Stimulated activated naive CD8-positive, alpha-beta T cell treated with anti-CD3 and anti-CD28 coated beads, Interleukin-15, amount 100 ng/mL, for 72 hours (primary cell): ENCODE measurements at places on chromosomes 2 and 18.

GRCh38 chr2:55025627-55026026 lies 24.6 kb downstream of the RTN4 start:
- no peak for DNase-seq

GRCh38 chr18:44080054-44080453 lies 600.6 kb upstream of the SETBP1 start:
- no peak for DNase-seq

- no peak for DNase-seq
These were observed 46.6 kb downstream of the HS6ST1 start for GRCh38 chr2:128271911-128272600.

DNA sequence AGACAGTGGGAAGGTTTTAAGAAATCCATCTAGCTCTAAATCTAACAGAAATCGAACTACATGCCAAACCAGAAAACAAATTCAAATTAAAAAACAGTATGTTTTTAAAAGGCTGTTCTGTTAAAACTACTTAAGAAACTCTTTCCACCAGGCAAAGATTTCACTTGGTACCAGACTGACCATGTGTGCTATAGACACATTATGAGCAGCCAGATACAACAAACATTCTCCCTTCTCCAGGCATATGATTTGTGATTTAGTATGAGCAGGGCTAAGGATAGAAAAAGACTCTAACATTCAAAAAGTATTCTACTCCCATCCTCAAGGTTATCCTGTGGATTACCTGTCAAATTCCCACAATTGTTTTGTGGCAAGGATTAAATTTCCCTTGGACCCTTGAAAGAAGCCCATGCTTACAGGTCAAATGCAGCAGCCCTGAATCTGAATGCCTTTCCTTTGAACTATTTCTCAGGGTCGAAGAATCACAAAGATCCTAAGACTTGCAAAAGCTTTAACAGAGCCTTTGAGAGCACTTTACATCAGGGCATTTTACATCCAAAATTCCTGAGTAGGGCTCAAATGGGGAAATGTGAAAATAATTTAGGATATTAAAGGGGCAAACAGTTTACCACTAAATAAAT lies 42.5 kb upstream of the TTC32 start:
- no peak for DNase-seq

- DNase-seq, result no peak
These were observed 78.5 kb downstream of the RHOB start for GRCh38 chr2:20525041-20526035.

GRCh38 chr2:98463551-98463971 lies 18.9 kb downstream of the INPP4A start:
- DNase-seq, result no peak

- DNase-seq, result no peak
These were observed 32.3 kb downstream of the KLHL29 start for GRCh38 chr2:23417310-23417709.

DNA sequence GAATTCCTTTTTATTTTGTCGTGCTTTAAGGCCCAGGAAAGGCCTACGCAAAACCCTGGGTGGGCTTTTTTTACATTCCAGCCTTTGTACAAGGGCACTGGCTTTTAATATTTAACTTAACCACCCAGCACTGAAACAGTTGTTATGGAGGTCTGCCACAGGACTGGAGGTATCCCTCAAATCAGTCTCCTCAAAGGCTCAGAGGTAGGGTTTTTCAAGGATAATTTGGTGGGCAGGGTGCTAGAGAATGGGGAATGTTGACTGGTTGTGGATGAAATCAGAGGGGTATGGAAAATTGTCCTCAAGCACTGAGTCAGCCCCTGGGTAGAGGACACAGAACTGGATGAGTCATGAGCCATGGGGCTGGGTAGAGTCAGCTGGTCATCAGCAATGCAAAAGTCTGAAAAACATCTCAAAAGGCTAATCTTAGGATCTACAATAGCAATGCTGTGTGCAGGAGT lies 443.1 kb downstream of the THSD7B start:
- no peak for DNase-seq

DNA sequence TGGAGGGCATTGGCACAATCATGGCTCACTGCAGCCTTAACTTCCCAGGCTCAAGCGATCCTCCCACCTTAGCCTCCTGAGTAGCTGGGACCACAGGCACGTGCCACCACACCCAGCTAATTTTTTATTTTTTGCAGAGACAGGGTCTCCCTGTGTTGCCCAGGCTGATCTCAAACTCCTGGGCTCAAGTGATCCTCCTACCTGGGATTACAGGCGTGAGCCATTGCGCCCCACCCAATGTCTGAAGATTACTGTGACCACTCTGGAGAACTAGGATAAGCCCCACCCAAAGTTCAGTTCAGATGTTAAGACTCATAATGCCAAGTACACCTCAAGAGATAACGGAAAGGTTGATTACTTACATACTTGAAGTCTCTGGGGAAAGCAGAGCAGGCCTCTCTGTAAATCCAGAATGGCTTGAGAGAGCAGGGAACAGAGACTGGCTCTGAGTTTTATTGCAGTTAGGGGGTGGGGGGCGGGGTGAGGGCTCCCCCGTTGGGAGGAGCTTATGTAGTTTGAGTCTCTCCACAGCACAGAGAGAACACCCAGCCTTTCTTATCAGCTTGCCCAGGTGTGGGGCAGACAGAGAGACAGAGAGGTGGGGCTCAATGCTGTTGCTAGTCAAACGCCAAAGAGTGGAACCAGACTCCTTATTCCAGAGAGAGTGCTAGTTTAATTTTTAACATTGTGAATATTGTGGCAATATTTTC lies 26.5 kb upstream of the ERICH2 start:
- no peak for DNase-seq

DNA sequence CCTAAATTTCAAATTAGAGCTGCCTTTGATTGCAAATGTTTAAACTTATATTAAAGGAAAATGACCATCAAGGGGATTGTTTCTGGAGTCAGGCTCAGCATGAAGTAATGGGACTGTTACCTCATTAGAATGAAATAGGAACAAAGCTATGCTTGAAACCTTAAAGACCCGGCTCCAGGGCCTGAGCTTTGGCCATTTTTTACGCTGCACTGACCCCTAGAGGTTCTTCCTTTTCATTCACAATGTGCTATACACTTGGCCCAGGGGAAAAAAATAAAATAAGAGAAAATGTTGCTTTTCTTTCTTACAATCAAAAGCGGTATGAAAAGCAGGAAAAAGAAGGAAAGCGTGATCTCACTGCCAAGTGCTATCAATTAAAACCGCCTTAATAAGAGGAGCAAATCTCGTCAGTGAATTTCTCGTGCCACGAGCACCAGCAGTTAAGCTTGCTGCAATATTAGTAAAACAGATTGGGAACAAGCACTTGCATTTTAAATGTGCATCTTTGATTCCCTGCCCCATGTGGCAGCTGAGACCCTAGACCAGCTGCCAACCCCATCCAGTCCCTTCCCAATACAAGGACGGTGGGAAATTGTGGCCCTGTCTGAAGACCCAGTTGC lies 96.6 kb downstream of the MBD2 start:
- no peak for DNase-seq

DNA sequence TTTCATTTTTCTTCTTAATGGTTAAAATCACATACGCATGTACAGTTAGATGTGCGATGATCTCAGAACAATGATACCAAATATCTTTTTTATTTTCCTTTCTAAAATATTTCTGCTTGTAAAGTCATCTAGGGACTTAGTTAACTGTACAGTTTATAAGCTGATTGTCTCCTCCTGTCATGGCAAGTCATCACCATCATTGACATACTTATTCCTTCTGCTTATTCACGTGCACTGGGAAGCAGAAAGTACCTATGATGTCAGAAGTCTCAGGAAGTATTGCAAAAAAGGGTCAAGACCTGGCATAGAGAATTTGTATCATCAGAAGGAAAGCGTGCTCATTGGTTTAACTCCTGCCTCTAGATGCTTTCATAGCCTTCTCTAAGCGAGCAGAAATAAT lies 154.2 kb downstream of the DSC3 start:
- no peak for DNase-seq
